Right cardiac atrium (tissue), 5 donors: ENCODE measurements at places on chromosomes 6 and 20. TPM values are rescaled to one million over a fixed set of nuclear protein-coding genes. Genes with fewer than 3 reads are reported as not detected.
A peak's percentile ranks its signal among the peaks of the same experiment; 100 is the strongest.

Gene PDSS2
- total RNA-seq: 14.5 TPM

- no peak for DNase-seq
These were observed 460.0 kb upstream of the NOX3 start for GRCh38 chr6:155915651-155916050.

GRCh38 chr6:7417684-7418083 lies 28.1 kb downstream of the RIOK1 start:
- no peak for DNase-seq

DNA sequence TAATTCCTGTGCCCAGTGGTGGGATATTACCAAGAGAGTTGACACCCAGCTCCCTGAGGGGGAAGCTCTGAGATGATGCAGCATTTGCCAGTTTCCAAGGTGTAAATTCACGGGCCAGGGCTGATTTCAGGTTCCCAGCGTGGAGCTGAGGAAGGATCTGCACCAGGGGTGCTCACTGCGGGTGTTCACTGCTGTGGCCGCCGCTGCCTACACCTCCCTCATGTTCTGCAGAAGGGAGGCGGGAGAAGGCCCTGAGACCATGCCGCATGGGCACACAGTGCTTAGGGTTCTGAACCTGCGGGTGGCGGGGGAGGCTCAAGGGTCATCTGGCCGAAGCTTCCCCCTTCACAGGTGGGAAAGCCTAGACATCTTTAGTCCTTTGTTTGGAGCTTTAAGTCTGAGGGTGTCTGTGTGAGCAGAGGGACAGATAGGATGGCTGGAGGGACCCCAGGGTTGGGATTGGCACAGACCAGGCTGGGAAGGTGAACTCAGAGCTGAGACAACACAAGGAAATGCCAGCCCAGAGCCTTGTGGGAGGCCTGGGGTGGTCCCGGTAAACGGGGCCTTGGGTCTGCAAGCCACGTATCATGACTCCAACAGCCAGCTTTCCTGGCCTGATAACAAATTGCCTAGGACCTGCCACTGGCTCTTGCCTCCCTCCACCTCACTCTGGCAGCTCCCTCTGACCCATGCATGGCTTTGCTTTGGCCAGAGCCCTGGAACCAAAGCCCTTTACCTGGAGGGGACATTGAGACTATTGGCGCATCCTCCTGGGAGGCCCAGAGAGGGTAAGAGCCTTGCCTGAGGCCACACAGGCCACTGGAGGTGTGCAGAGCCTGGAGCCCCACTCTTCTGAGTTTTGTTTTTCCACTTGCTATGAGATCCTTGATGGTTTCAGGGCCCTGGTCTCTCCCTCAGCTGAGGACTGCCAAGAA lies 40.4 kb downstream of the SYNJ2 start:
- peak; percentile 46 for DNase-seq

DNA sequence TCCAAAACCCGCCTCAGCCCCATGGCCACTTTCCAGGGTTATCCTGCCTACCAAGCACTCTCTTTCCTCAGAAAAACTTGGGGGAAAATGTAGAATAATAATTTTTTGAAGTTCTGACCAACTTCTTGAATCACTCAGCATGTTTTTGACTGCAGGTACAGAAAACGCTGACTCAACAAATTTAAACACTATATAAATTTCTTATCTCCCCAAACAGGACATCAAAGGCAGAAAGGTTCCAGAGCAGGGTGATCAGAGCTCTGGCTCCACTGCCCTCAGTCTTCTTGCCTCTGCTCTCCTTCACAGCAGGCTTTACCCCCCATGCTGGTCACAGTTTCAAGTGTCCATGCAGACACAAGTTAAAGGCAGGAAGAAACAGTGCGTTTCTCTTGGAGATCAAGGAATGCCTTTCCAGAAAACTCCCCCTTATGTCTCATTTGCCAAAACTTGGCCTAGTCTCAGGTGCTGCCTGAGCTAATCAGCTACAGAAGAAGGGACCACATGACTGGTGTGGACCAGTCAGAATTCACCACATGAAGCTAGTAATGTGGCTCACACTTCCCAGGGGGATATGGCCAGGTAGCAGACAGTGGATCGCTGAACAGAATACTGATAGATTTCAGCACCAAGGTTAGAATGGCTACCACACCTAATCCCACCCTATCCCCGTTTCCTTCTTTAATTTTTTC lies 24.4 kb upstream of the SLC17A3 start:
- DNase-seq: no peak

DNA sequence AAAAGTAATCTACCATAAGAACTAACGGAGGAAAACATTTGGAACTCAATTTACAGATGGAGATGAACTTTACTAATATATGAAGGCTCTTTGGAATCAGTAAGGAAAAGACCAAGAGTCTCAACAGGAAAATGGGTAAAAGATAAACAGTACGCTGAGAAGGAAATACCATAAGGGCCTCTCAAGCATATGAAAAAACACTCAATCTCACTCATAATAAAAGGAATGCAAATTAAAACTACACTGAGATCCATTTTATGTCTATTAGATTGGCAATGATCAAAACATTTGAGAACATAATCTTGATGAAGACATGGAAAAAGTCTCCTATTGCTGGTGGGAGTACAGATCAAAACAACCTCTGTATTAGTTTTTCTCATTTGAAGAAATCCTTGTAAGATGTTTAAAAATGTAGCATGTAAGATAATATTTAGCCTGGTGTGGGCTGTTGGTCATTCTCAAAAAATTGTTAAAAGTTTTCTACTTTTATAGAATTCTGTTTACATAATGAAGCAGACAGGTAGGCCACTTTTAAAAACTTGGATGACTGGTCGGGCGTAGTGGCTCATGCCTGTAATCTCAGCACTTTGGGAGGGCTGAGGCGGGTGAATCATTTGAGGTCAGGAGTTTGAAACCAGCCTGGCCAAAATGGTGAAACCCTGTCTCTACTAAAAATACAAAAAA lies 14.5 kb downstream of the REV3L start:
- DNase-seq: no peak

DNA sequence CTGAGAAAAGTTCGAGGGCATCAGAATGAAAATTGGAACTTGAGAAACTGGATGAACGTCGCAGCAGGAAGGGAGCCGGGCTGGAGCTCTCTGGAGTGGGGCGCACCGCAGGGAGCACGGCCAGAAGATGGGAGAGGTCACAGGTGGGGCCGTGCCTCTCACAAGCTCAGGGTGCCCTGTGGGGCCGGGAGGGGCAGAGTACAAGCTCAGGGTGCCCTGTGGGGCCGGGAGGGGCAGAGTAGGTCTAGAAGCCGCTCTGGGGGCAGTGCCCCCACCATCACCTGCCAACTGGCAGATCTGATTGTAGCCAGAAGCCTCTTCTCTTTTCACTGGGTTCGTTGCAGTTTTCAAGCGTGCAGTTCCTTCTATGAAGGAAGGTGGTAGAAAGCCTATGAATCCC lies 61.1 kb upstream of the SNX9 start:
- DNase-seq: no peak

DNA sequence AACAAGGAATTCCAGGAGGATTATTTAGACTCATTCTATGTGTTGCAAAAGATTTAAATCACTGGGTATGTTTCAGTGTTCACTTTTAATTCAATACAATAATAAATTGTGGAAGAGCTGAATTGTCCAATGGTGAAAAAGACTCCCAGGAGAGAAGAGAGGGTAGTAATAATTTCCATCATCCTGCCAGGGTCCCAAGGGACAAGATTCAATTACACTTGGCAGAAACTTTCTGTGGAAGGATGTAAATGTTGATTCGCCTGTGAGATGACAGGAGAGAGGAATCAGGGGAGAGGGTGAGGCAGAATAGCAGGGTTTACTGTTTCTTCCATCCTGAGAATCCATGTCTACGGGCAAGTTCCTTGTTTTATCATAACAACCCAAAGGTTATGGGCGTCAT lies 342.7 kb downstream of the ESR1 start:
- no peak for DNase-seq

- DNase-seq: no peak
These were observed 357.2 kb upstream of the SULF2 start for GRCh38 chr20:48142516-48142773.

Gene DUSP22
- 74.8 TPM for total RNA-seq

Gene CITED2
- 67.9 TPM for total RNA-seq

DNA sequence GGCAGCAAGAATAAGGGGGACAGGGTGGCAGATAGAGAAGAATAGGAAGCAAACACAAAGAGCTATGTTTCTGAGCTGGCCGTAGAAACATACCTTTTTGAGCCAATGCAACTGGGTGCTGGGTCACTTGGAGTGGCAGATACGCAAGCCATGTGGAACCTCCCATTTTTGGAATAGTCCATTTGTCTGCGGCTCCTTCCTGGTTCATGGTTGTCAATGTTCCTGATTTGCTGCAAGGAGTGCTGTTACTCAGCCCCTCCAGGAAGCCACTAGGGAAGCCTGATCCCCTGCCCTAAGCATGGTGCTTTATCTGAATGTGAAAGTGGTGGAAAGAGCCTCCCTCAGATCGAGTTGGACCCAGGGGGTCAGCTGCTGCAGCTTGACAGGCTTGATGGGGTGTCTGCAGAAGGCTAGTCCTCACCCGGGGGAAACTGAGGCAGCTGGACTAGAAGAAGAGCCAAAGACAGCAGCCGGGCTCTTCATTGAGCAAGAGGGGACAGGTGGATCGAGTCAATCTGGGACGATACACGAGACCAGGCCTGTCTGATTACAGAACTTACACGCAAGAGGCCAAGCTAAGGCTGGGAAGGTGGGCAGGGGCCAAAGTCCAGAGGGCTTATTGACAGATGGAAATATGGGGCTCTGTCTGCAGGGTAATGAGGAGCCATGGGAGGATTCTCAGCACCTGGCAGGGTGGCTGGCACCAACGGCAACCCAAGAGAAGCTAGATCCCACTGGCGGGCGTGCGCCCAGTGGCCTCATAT lies 57.4 kb upstream of the CTNNBL1 start:
- DNase-seq: no peak

Gene MUC21
- total RNA-seq: not detected
